Posterior cingulate gyrus (tissue), 11 donors: ENCODE measurements at places on chromosomes 2 and 18.

- no peak for DNase-seq
Observed at GRCh38 chr2:152546230-152546837, 170.9 kb downstream of the PRPF40A start.

DNA sequence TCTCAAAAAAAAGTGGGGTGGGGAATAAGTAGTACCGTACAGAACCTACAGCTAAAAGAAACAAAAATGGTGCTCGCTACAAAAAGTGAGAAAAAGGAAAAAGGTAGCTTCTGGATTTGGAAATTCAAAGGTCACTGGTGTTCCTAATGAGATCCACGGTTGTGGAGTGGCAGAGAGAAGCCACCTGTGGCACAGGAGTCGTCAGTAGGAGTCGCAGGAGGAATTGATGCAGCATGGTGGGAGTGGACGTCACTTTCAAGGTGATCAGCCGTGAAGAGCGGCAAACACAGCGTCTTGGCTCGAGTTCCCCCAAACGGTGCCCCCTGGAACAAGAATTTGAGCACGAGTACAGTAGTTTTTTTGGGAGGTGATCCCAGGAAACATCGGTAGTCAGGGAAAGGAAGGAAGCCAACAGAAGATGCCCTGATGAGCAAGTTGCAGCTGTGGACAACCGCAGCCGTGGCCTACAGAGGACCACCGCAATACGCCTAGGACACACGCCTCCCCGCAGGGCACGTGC, 1.4 kb upstream of the TTL start:
- DNase-seq, result no peak

- no peak for DNase-seq
Observed at GRCh38 chr2:91477731-91478672, 2786.5 kb downstream of the RPIA start.

DNA sequence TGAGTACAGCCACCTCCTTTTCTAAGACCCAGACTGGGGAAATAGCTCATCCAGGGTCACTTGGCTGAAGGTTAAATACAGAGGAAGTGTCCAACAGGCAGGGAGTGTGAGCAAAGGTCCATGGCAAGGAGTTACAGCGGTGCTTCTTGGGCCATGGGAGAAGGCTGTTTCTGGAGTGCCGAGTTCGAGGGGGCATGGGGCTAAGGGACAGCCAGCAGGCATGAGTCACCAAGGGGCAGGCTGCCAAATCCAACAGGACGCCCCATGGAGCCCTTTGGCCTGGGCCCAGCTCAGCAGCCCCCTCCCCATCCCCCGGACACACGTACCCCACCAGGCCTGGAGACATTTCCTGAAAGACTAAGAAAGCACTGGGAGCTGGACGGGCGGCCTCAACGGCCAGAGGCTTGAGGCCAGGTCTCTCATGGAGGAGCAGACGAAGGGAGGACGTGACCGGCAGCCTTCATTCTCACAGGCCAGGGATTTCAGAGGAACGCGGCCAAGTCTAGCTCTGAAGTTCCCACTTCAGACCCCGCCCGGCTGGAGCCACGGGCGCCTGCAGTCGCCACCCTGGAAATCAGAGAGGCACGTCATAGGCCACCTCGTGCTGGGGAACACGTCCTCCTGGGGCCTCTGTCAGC, 160.4 kb downstream of the SMAD7 start:
- DNase-seq, result peak; percentile 84

DNA sequence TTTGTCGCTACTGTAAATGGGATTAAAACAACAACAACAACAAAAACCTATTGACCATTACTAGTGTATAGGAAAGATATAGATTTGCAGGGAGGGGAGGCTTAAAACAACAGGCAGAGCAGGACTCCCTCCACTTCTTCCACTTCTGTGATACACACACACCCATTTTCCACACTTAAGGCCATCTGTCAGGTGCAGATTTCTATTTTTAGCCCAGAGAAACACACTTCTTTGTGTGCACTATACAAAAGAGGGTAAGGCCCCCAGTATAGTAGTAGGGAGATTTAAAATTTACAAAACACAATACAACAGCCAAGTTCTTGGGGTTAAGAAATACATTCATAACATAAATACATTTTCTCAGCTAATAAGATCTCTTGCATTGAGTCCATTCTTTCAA, 22.4 kb downstream of the PTPN2 start:
- no peak for DNase-seq
